ENCODE measurements at places on chromosomes 1 and 21.
A peak's percentile ranks its signal among the peaks of the same experiment; 100 is the strongest.

- DNase-seq = peak; percentile 13
These were observed 430 bp downstream of the WASF2 start for GRCh38 chr1:27489501-27489972.

GRCh38 chr1:170274131-170274501 lies 128.4 kb downstream of the NTMT2 start:
- no peak for DNase-seq

DNA sequence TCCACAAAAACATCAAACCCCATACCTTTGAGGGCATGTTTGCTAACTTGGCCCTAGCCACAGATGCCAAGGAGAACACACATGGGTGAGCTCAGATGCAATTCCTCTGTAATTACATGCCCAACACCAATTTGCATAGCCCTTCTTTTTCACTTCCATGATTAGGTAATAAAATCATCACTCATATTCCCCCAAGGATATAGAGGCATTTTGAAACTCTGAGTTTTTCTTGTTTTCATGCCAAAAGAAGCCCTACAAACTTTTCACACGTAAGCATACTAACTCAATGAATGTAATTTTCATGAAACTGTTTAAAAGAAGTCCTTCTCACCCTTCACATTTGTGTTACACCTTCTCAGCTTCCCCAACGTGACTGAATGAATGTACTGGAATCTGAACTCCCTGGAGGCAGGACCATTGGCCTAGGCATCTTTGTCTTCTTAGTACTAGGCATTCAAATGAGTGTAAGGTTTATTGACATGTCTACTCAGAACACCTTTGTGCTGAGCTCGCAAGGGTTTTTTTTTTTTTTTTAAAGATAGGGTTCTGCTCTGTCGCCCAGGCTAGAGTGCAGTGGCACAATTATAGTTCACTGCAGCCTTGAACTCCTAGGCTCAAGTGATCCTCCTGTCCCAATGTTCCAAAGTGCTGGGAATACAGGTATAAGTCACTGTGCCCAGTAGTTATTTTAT lies 31.0 kb downstream of the FBXO42 start:
- DNase-seq = no peak

GRCh38 chr1:36778740-36779139 lies 255.6 kb downstream of the GRIK3 start:
- DNase-seq = no peak

- DNase-seq = no peak
These were observed 4.1 kb downstream of the ABCD3 start for GRCh38 chr1:94422115-94422820.

All from stimulated activated CD4-positive, alpha-beta T cell treated with anti-CD3 and anti-CD28 coated beads, Interleukin-4, amount 100 ng/mL, for 48 hours (primary cell).